ENCODE measurements at places on chromosomes 3 and 15.

GRCh38 chr3:183253528-183254486 is 754 bp downstream of the B3GNT5 start:
- peak; percentile 45 for DNase-seq

- no peak for DNase-seq
These were observed 8.7 kb downstream of the ISG20 start for GRCh38 chr15:88647351-88648105.

DNA sequence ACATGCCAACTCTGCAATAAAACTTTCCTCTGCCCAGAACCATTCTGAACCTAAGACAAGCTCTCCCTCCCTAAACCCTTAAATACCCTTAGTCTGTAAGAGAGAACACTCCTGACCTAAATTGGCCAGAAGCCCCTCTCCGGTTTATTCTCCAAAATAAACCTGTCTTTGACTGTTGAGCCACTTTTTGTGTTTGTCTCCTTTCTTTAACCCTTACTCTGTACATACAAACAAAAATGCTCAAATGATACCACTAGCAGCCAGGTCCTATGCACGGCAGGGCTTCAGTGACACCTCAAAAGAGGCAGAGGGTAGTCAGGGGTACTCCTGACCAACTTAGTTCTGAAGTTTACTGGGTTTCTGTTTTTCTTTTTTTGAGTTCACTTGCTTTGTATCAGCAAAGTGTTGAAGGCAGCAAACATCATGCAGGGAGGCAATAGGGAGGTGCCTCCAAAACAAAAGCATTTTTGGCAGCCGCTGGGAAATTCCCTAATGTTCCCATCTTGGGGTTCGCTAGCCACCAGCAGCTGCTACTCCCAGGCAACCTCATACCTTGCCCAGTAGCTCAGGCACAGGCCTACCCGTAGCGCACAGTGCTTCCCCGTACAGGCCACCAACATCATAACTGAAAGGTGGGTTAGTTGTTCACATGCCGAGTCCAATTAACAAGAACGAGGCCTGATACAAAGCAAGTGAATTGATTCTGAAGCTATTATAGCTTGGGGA is 62.9 kb upstream of the GCNT3 start:
- no peak for DNase-seq

- peak; percentile 95 for DNase-seq
These were observed 56.0 kb upstream of the FLNB start for GRCh38 chr3:57952208-57952631.

- peak; percentile 19 for DNase-seq
These were observed 39.6 kb downstream of the LEKR1 start for GRCh38 chr3:156865732-156866131.

- DNase-seq, result no peak
These were observed 74.8 kb upstream of the PRR23C start for GRCh38 chr3:139119331-139120025.

- DNase-seq, result no peak
These were observed 317.3 kb upstream of the WNT5A start for GRCh38 chr3:55804170-55805095.

DNA sequence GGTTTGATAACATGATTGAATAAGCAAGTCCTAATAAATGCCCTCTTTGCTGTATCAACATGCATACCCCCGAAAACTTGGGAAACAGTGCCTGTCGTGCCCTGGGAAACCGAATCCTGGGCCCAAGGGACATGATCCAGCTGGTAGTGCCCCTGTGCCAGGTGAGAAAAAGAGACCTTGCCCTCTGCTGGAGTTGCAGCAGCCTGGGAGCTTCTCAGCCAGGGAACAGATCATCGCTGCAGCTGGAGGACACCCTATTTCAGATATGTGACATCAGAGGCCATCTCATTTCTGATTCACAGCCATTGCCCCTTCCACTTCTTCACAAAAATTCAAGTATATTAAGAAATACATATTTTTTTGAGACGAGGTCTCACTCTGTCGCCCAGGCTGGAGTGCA is 32.3 kb downstream of the STOML1 start:
- DNase-seq, result no peak

Measured in fibroblast of skin of right biceps (primary cell).